Naive thymus-derived CD8-positive, alpha-beta T cell (primary cell): ENCODE measurements at places on chromosomes 6 and 20. TPM values are rescaled to one million over a fixed set of nuclear protein-coding genes. Genes with fewer than 3 reads are reported as not detected.
A peak's percentile ranks its signal among the peaks of the same experiment; 100 is the strongest.

Gene AKAP7
- 20.9 TPM for total RNA-seq

Gene CST2
- not detected for total RNA-seq

Gene TBC1D7
- 19.2 TPM for total RNA-seq

Gene CALHM4
- not detected for total RNA-seq

Gene FOXC1
- not detected for total RNA-seq

- no peak for DNase-seq
Observed at GRCh38 chr20:48098866-48099265, 313.6 kb upstream of the SULF2 start.

DNA sequence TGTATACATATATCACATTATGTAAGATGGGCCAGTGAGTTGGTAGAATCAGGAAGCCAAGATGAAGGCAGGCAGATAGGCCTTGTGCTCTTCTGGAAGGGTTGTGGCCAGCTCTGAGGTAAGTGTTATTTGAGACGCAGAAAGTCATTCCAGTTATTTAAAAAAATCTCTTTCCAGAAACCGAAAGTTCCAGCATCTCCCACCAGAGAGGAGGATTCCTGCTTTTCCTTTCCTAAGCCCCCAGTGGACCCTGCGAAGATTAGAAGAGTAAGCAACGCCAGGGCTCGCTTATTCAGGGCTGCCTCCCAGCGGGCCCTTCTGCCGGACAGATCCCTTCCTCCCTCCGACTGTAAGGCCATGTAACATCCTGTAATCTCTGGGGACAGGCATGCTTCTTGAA, 20.4 kb downstream of the ARMC2 start:
- no peak for DNase-seq

- no peak for DNase-seq
Observed at GRCh38 chr6:169868458-169868857, 117.0 kb downstream of the ERMARD start.

- DNase-seq = no peak
Observed at GRCh38 chr6:10399451-10399850, 15.4 kb downstream of the TFAP2A start.

GRCh38 chr6:27838945-27839625, 73.1 kb downstream of the OR2B2 start:
- peak; percentile 11 for DNase-seq

- no peak for DNase-seq
Observed at GRCh38 chr20:46101957-46102356, 12.2 kb upstream of the NCOA5 start.

- no peak for DNase-seq
Observed at GRCh38 chr6:8187209-8187608, 84.9 kb upstream of the EEF1E1 start.
